SHP77 (cell line): ENCODE measurements at places on chromosomes 4 and X.
A peak's percentile ranks its signal among the peaks of the same experiment; 100 is the strongest.

DNA sequence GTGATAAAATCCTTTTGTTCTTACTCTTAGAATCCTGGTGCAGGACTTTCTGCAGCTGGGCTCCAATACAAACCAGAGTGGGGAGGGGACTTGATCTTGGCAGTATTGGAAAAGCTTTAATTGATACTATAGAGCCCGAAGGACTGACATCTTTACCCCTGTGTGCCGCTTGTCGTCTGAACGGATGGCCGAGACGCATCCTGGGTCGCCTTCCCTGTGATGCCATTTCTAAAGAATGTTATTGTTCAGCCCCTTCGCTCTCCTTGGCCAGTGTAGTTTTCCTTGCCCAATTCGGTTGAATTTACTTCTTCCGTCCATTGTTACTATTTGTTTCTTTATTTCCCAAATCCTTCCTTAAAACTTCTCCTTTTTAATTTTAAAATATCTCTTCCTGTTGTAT is 80.9 kb downstream of the CLDN34 start:
- no peak for DNase-seq

- no peak for DNase-seq
Measured at GRCh38 chrX:11750046-11750445, 8.0 kb upstream of the MSL3 start.

DNA sequence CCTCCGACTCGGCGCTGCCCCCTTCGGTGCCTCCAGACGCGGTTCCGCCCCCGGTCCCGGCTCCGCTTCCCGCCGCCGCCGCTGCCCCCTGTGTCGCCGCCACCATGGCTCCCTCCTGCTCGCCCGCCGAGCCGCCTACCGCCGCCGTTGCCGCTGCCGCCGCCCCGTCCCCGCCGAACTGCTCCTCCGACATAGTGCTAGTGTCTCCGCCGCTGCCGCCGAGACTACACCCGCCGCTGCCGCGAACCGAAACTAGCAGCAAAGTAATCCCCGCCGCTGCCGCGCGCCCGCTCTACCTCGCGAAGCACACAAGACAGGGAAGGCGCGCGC is 340 bp downstream of the HNRNPD start:
- DNase-seq: no peak

- DNase-seq: no peak
Measured at GRCh38 chr4:24517676-24518075, 66.7 kb downstream of the DHX15 start.

DNA sequence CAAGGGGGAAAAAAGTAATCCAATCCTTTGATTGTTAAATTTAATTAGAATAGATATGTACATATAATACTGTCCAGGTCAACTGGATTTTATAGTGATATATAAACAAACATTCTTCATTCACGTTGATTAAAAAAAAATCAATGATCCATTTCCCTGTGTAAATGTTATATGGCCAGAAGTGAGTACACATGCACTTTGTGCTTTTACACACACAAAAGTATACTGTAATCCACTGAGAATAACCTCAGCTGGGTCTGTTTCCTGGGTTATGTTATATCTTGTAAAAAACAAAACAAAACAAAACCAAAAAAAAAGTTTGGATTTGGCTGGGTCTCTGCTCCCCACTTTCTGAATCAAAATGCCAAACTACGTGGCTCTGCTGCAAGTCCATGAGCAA is 51.7 kb downstream of the WFS1 start:
- no peak for DNase-seq

GRCh38 chrX:14028473-14028872 is 1.2 kb downstream of the GEMIN8 start:
- DNase-seq: no peak

- no peak for DNase-seq
Measured at GRCh38 chr4:46274717-46275116, 115.2 kb downstream of the GABRA2 start.

DNA sequence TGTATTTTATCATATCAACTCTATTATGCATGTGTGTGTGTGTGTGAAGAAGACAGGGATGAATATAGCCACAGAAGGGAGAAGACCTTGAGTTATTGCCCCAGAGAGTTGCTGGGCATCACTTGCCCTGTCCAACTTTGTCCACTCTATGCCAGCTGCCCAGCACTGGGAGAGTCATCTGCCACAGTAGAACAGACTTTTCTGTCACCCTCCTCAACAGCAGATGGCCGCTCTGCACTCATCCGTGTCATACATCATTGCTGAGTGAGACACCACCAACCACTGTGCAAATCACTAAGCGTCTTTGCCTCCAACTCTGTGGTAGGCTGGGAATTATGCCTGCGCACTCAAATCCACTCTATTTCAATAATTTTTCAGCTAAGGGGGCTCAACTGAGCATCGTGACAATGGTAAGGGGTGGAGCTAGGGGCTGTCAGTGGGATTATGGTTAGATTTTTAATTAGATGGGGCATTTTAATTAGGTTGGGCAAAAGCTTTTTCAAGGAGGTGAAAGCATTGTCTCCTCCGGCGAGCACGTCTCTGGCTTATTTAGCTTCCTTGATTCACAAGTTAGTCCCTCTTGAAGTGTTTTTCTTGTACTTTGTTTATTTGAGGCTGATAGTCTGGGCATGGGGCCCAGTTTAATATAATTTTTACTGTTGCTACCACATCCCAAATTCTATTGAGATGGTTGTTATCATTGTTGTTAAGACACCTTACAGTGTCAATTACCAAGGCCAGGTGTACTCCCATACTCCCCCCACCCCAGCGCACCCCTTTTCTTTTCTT is 100.1 kb upstream of the KLF3 start:
- DNase-seq: peak; percentile 68

- no peak for DNase-seq
Measured at GRCh38 chr4:20364969-20365368, 113.3 kb downstream of the SLIT2 start.

DNA sequence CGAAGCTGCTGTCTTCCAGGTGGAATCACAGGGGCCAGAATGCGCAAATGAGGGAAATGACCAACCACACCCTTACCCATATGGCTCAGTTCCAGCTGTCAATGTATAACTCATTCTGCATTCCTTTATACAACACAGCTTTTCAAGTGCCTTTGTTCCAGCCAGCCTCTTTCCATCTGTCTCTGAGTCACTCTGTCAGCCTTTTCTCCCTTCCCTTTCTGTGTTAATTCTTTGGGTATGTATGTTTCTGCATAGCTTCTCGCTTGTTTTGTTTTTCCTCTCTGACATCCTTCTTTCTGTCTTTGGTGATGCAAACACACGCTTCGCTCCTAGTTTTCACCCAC is 54.5 kb downstream of the RS1 start:
- DNase-seq: no peak

DNA sequence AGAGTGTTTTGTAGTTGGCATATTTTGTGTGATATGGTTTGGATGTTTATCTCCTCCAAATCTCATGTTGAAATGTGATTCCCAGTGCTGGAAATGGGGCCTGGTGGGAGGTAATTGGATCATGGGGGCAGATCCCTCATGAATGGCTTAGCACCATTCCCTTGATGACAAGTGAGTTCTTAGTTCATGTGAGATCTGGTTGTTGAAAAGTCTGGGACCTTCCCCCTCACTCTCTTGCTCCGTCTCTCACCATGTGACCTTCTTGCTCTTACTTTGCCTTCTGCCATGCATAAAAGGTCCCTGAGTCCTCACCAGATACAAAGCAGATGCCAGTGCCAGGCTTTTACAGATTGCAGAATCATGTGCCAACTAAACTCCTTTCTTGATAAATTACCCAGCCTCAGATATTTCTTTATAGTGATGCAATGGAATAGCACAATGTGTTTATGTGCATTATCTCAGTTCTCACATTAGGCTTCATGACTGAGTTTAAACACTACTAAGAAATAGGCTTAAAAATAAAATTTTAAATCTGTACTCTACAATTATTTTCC is 1348.8 kb downstream of the STIM2 start:
- no peak for DNase-seq

DNA sequence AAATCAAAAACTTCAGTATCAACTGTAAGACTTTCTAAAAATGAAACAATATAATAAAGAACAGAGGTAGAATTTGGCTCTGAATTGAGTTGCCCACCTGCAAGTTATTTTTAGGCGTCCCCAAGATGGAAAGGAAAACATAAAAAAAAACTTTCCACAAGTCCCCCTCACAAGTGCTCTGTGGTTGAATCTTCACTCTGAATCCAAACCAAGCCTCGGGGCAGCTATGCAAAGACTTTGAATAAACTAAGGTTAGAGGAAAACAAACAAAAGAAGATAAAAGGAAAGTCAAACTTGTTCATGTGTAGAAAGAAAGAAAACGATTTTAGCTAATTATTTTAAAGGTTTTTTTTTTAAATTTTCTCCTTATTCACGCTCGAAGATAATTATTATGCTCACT is 372.4 kb upstream of the SLIT2 start:
- no peak for DNase-seq

DNA sequence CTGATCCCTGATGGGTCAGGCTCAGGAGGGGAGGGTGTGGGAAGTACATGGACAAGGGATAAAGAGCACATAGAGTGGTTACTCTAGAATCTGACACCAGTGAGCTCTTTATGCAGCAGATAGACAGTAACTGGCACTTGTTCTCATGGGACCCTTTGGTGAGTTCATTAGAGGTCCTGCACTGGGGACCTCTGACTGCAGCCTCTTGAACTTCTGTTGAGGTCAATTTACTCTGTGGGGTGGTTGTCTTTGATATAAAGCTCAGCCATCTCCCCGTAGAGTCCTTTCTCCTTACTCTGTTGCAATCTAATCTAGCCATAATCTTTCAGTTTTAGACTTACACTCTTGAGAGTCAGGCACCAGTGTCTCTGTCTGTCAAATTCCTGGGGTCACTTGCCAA is 222.4 kb downstream of the GPAT3 start:
- DNase-seq: no peak

GRCh38 chr4:11376571-11376970 is 52.1 kb downstream of the HS3ST1 start:
- DNase-seq: no peak

DNA sequence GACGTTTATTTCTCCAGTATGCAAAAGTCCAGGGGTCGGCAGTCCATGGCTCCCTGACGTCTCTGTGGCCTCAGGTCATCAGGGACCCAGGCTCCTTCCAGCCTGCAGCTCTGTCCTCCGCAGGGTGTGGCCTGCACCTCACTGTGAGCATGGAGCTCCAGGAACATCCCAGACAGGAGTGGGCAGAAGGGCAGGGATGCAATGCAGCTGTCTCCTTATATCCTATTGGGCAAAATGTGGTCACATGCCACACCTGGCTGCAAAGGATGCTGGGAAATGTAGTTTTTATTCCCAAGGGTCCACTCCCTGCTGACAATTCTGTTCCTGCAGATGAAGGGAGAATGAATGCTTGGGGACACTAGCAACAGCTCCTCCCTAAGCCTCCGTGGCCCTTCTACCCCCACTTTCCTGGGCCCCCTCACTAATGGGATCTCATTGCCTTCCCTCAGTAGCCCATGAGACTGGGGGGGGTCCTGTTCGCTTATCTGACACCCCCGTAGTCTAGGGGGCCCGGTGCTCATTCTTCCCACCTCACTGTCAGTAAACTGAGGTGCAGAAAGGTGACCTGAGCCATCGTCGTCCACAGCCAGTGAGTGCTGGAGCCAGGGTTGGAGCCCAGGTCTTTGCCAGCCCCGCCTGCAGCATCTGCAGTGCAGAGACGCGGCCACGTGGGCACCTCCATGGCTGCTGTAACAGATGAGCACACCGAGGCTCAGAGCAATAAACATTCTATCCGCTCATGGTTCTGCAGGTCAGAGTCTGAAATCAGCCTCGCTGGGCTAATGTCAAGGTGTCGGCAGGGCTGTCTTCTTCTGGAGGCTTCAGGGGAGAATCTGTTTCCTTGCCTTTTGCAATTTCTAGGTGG is 5.9 kb upstream of the GRPEL1 start:
- peak; percentile 18 for DNase-seq

- no peak for DNase-seq
Measured at GRCh38 chr4:146054676-146055075, 116.1 kb upstream of the ZNF827 start.

DNA sequence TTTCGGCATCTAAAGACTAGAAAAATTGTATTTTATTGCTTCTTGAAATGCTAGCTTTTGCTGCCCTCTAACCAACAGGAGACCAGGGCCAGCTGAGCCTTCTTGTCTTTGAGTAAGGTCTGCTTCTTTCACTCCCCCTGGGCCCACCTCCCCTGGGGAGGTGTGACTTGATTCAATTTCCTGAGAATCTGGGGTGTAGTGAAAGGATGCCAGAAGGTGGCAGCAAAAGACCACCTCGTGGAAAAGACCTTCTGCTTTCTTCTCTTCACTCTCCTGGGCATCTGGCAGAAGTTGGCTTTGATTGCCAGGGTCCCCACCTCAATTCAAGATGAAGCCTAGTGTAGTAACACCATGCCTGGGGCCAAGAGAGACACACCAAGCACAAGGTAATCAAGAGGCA is 96.5 kb upstream of the MAOA start:
- peak; percentile 3 for DNase-seq

DNA sequence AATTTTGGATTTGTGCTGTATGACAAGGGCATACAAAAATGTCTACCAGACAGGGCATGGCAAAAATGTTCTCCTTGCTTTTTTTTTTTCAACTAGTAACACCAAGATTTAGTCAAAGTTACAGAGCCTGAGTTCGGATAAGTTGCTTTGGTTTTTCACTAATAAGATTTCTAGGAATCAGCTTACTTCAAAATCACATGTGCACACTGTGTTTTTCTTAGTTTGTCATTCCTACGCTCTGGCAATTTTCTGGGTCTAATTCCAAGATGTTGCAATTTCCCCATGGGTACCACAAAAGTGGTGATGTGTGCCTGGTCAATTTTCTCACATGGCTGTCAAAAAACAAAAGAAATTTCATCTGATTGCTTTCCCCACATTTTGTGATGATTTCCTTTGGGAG is 6.3 kb downstream of the C1QTNF7 start:
- no peak for DNase-seq

DNA sequence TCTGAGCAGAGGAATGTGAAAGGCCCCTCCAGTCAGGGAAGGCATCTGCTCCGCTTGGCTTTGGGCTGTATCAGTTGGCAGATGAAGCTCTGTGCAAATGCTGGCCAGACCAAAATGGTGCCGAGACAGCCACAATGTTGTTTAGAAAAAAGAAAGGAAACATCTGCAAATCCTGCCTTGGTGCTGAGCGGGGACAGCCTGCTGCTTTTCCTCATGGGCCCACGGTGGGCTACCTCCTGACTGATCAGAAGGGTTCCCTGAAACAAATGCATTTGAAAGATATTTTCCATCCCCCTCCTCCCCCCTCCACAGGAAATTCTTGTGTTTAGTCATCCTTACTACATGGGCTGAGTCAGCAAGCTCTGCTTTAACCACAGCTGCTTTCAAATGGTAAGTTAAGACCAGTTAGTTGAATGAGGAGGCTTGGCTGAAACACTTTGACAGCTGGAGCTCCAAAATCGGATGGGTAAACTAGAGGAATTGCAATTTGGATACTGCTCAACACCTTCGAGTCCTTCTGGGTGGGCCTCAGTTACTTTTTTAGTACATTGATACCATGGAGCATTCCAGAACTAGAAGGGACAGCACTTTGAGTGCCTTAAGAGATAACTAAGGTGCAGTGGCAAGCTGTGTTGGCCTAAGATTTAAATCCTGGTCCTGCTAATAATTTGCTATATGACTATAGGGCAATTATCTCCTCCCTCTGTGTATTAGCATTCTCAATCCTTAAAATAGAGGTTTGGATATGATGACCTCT is 36.0 kb downstream of the PLAC1 start:
- no peak for DNase-seq

GRCh38 chr4:159103384-159103990 is 608 bp downstream of the RAPGEF2 start:
- DNase-seq: no peak

GRCh38 chrX:132948648-132949260 is 9.7 kb downstream of the HS6ST2 start:
- DNase-seq: peak; percentile 5

GRCh38 chr4:1675136-1675801 is 8.8 kb downstream of the FAM53A start:
- DNase-seq: no peak
